ENCODE measurements at places on chromosomes 12 and 14.

GRCh38 chr14:84065811-84066210 is 1464.1 kb upstream of the FLRT2 start:
- no peak for DNase-seq

DNA sequence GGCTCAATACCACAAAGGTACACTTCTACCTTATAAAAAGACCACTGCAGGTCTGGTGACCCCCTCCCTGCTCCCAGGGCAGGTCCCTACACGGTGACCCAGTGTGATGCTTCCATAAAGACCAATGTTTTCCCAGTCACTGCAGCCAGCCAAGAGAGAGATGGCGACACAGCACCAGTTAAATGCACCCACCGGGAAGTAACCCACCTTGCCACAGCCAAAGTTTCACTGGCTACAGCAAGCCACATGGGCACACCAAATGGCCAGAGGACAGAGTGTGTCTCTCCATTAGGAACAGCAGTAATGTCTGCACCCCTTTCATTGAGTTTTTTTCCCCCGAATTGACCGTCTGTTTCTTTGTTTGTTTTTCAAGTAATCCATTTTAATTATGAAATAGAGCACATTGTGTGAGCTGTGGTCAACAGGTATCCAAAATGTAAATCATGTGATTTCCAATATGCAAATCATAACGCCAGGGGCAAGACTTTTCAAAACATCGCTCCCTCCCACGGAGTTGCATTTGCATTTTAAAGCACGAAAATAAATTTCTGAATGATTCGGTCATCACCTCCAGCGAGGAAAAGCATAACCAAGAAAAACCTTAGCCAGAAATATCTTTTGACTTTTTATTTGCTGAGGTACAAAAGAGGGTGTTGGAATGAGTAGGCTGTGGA is 48.9 kb upstream of the EML1 start:
- DNase-seq = no peak

- DNase-seq = no peak
Observed at GRCh38 chr14:34629344-34629656, 648 bp downstream of the SNX6 start.

DNA sequence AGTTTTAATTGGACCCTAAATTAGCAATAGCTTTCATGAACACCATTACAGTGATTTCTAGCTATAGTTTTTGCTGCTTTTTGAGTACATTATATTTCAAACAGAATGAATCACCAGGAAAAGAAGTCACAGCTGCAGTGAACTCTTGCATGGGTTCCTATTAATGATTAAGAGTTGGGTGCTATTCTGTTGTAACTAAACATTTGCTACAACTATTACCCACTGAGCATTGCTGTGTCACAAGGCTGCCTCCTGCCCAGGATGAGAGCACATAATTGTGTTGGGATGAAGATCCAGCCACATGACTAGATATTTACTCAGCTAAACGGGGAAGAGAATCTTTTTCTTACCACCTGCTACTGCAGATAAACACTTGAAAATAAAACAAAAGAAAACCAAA is 152.7 kb downstream of the GXYLT1 start:
- DNase-seq = no peak

- no peak for DNase-seq
Observed at GRCh38 chr12:87140262-87140661, 884.1 kb upstream of the MGAT4C start.

Measured in PC-3 (cell line).